AG20443 (cell line): ENCODE measurements at places on chromosomes 11 and 22.

- DNase-seq = peak; percentile 94
Observed at GRCh38 chr11:1693327-1694063, 3.5 kb upstream of the KRTAP5-6 start.

DNA sequence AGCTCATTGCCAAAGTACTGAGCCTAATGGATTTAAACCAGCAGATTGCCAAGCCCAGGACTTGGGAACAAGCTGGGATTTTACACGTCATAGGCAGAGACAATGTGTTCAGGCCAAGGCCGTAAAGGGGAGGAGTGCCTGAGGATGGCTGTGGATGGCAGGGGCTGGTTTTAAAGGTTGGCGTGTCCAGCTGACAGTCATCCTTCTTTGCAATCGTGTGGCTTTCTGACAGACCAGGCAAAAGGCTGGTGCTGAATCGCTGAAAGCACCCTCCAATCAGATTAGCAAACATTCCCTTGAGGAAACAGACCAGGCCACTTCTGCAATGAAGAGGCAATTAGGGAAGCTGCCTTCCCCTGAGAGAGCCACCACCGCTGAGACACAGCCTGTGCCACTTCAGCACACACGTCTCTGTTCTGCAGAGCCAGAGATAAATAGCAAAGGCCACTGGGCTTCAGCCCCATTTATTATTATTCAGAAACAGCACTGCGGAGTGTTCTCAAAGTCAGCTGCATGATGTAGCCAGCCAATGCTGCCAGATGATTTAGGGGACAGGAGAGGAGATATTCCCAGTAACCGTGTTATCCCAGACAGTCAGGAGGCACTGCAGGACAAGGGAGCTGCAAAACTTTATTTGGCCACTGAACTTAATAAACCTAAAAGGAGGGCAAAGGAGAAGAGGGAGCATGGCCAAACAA, 54.2 kb upstream of the CSNK2A3 start:
- no peak for DNase-seq

GRCh38 chr11:1773131-1773993, 9.6 kb upstream of the CTSD start:
- no peak for DNase-seq

DNA sequence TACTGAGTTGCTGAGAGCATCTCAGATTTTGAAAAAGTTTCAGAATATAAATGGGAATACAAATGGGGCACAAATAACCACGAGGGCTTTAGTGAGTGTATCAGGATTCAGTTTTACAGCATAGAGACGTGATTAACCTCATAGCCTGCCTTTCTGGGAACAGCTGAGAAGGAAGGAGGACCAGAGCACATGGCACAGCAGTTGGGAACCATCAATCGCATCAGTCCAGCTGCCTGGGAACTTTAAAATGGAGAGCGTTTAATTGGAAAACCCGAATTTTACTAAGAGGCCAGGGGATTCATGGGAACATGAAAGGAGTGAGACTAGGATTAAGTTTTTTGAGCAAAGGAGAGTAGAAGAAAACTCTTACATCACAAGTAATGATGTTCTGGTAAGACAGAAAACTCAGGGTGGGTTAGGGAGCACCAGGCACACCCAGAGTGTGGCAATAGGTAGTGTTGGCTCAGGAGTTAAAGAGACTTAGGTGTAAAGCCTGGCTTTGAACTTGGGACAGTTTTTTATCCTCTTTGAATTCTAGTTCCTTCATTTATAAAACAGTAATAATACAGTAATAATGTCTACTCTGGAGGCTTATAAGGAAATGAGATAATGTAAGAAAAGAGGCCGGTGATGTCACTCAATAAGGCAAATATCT, 40.2 kb downstream of the FZD4 start:
- DNase-seq = no peak

DNA sequence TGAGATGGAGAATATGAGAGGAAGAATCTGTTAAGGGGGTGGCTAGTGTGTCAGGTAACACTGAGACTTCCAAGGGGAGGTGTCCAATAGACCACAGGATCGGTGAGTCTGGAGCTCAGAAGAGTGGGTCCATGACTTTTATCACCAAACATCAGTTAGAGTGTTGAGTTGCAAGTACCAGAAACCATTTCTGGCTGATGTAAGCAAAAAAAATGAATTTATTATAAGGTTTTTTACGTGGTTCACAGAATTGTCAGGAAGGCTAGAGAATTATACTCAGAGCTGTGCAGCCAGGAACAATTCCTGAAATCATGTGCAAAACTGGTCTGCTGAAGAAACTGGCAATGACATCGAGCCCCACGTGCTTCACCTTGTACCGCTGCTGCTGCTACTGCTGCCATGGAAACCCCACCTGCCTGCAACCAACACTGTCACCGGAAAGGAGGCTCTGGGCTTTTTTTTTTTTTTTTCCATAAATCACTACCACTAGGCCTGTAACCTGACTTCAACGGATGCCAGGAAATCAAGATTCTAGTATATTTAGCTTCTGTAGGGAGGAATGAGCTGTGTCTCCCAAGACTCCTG, 16.6 kb upstream of the STK33 start:
- no peak for DNase-seq

DNA sequence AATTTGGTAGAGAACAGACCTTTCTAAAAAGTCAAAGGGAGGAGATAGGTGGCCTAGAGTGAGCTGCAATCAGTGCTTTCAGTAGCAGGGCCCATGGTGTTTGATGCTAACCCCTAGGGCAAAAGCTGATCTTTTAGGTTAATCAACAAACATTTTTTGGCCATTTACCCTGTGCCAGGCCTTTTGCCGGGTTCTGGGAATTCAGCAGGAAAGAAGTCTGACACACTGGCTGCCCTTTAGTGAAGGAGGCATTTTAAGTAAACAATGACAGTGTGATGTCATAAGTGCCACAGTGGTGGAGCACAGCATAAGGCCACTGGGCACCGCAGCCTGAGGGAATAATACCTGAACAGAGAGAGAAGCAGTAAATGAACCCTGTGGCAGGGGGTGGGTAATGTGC, 29.0 kb downstream of the C22orf31 start:
- no peak for DNase-seq

DNA sequence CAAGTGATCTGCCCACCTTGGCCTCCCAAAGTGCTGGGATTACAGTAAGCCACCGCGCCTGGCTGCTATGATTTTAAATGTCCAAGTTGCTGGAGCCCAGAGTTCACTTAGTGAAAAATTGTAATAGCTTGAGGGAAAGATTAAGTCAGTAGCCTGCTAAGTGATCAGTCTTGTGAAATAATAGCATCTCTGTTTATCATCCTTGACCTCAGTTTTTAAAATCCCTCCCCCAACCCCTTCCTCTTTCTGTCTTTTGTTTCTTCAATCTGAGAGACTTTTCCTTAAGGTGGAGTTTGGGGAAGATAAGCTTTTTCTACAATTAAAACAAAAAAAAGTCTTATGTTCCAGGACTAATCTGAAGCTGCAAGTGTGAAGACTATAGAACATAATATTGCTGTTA, 6.4 kb downstream of the HIPK3 start:
- no peak for DNase-seq

DNA sequence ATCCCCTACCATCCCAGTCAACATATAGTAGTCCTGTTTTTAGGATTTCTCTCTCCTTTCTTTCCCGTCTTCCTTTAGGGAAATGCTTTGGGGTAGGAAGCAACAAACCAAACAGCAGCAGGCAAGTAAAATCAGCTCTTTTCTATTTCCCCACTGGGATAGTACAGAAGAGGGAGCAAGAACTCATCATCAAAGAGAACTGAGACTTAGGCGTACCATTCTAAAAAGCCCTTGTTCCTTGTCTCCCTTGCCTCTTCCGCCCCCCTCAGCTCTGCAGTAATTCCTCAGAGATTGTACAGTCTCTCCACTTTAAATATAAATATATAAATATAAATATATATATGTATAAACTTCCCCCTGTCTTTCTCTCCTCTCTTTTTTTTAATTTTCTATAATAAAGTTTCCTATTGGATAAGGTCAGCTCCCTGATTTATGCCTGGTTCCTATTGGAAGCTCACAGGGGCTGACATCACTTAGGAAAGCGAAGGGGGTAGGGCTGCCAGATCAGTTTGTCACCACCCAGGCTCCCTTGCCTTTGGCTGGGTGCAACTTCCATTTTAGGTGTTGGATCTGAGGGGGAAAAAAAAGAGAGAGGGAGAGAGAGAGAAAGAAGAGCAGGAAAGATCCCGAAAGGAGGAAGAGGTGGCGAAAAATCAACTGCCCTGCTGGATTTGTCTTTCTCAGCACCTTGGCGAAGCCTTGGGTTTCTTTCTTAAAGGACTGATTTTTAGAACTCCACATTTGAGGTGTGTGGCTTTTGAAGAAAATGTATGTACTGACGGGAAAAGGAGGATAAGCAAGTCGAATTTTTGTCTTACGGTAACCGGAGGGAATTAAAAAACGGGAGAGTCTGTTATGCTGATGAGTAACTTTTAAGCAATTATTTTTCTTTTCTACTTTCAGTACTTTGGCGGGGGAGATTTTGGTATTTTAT, at the start of gene CTNND1:
CTNND1 (plus strand) TSS at position 502 of the 934 bp plus-strand sequence. CDS start 29,677 bp downstream, outside the sequence.
- peak; percentile 96 for DNase-seq

GRCh38 chr11:57197762-57198161, 16.0 kb downstream of the LRRC55 start:
- DNase-seq = no peak
